Inflammatory macrophage (primary cell): ENCODE measurements at places on chromosomes 2 and 18.

GRCh38 chr2:190023860-190024259 lies 38.7 kb downstream of the MSTN start:
- peak; percentile 14 for DNase-seq

GRCh38 chr2:129464036-129464435 lies 515.4 kb upstream of the RAB6C start:
- DNase-seq = no peak

DNA sequence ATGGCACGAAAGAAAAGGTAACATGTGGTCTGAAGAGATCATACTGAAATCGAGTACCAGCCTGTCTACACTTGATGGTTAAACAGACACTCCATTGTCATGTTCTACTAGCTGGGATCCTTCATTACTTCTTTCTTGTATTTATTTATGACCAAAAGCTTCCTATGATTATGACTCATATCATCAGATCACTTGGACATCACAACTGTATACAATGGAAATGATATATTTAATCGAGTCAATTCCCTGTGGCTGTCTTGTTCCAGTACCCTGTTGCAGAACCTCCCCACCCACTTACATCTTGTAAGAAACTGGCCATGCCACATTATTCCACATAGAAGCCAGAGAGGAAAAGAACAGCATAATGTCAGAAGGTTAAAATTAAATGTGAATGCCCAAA lies 358.9 kb downstream of the ZEB2 start:
- DNase-seq = no peak

- no peak for DNase-seq
These were observed 63.1 kb downstream of the EHBP1 start for GRCh38 chr2:62768615-62769014.

GRCh38 chr2:107588181-107588580 lies 238.5 kb upstream of the RGPD4 start:
- DNase-seq = no peak

DNA sequence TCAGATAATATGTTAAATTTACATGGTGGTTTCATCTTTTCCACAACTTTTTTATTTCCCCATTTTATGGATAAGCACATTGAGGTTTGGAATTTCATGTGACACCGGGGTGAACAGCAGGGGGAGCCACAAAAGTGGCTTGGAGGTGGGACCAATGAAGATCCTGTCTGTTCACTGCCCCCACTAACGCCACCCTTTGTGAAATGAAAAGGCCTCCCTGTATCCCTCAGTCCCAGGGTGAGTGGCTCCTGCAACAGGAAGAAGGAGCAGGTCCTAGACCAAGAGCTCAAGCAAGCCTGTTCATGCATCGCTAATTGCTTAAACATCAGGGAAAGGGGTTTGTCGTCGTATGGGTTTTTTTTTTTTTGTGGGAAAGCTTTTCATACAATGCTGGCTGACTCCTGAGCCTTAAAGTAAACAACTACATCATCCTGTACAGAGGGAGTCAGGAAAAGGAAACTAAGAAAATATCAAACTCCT lies 267.8 kb upstream of the EPAS1 start:
- DNase-seq = no peak

DNA sequence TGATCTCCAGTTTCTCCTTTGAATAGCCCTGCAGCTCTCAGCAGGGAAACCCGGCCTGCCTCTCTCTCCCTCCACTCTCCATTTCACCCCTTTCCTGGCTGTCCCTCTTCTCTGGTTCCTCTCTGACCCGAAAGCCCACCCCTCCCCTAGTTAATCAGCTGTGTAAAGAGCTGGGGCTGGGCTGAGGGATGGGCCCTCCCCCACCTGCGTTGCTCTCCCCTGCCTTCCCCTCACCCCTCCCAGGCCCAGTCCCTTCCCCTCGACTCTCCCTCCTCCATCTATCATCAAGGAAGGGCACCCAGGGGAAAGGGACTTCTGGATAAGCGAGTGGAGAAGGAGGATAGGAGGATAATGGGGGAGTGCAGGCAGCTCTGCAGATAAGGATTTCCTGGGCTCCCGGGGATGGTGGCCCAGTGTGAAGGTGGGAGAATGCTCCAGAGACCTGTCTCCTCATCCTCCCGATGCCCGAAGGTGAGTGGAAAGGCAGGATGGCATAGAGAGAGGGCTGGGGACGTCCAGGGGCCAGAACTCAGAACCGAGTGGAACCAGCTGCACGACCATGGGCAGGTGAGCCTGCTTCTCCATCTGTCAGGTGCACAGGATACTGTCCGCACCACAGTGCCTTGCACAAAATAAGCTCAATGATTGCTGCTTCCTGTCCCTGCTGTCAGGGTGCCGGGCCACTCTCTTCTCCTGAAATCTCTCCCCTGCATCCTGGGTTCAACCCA lies 12.0 kb downstream of the SLC30A3 start:
- DNase-seq = no peak

- no peak for DNase-seq
These were observed 126.0 kb downstream of the ST6GAL2 start for GRCh38 chr2:106759966-106760365.

- peak; percentile 98 for DNase-seq
These were observed 21.1 kb upstream of the TMEM163 start for GRCh38 chr2:134739879-134740301.

DNA sequence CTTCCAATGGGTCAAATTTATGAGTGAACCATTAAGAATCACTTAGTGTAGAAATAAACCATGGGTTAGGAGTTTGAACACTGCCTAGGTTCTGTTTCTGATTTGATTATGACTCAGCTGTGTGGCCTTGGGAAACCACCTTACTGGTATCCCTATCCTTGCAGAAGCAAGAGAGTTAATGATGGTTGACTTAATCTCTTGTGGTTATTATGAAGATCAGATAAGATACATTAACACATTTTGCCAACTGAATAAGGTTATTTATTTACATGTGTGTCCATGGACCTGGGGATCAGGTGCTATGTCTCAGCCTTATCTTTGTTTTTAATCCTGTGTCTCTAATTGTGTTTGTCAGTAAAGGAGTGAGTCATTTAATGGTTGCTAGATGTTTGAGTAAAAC lies 5.4 kb upstream of the KCNJ13 start:
- DNase-seq = no peak

DNA sequence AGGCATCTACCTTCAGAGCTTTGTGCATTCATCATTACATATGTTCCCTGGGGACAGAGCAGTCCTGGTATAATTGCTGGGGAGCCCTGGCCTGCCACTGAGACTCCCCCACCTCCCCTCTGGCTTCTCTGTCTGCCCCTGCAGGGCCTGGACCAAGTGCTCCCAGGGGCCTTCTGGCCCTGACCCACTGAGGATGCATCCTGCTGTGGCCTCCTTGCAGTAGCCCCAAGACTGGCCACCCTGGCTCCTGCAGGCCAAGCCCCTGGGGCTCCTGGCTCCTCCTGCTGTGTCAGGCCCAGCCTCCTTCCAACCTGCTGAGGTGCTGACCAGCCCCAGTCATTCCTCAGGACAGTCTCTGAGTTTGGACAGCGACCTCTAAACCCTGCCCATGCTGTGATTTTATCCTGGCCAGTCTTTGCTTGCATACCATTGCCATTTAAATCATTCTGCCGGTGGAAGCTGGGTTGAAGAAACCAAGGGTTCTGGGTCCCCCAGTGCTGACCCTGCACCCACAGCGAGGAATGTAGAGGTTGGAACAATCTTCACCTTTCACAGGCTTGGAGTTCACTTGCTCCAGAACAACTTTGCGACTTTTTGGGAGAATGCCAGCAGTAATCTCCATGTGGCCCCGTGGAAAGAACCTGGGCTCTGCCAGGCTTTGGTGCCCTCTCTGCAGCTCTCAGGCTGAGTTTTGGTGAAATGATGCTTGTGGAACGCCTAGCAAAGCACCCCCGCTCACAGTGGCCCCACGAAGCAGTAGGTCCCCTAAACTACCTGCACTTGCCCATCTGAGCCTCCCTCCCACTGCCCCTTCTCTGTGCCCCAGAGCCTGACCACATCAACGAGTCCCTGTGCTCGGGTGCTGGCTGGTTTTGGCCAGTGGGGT lies 167.3 kb upstream of the GLI2 start:
- DNase-seq = no peak

DNA sequence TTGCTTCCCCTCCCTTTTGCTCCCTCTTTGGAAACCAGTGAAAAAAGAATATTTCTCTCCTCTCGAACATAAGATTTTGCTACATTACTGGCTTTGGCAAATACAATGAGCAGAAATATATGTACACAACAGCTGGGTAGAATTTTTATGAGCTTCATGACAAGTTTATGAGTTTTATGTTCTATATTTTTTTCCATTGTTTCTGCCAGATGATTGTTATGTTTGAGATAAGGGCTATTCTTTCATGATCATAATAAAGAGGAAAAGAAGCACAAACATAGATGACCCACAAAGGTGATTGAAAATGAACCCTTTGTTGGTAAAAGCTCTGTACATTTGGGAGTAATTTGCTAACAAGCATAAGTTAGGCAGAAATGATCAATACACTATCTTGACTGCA lies 14.8 kb upstream of the TFPI start:
- no peak for DNase-seq

DNA sequence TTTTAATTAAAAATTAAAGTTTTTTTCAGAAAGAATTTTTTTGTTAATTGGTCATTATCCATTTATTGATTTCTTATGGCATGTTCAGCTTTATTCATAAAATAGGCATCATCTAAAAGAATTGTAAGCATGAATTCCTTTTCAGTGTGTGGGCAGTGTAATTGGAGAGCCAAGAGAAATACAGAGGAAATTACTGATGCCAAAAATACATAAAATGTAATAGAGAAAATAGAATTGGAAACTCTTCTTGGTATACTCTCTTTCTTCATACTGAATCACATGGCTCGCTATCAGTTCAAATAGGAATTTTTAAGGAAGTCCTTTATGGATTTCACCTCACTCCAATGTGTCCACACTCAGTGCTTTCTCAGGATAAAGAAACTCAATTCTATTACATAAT lies 663.6 kb upstream of the NRXN1 start:
- no peak for DNase-seq

DNA sequence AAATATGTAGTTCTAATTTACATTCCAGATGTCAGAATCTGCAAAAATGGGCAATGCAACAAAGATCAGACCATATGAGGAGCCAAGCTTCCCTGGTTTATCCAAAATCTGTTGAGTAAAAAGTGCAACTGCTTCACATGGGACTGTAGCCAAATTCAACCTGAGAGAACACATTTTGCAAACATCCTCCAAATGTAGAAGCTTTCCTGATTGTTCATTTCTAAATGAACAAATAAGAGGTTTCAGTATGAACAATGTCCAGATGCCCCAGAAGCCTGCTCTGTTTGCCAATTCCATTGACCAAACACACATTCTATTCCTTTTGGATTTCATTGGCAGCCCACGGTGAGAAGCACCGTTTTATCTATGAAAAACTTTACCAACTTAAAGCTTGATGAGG lies 117.9 kb upstream of the OSR1 start:
- DNase-seq = no peak

GRCh38 chr2:77018219-77018618 lies 504.0 kb downstream of the LRRTM4 start:
- DNase-seq = no peak

- DNase-seq = no peak
These were observed 383.7 kb downstream of the ZNF521 start for GRCh38 chr18:24968238-24968775.

GRCh38 chr2:190763901-190764514 lies 115.1 kb downstream of the NAB1 start:
- DNase-seq = peak; percentile 22

DNA sequence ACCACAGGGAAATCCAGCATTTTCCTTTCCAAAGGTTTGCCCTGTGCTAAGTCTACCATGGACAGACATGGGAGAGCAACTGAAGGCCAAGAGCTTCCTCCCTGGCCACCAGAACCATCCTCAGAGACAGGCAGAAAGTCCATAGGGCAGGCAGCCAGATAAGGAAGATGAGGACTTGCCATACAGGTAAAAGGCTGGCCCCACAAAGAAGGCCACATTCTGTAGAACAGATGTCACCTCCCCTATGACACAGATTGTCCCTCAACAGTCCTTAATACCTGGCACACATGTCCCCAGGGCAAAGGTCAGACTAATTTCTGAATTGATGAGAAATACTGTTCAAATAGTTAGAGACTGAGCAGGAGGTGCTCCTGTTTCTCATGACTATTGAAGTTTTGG lies 52.0 kb downstream of the FECH start:
- DNase-seq = no peak

DNA sequence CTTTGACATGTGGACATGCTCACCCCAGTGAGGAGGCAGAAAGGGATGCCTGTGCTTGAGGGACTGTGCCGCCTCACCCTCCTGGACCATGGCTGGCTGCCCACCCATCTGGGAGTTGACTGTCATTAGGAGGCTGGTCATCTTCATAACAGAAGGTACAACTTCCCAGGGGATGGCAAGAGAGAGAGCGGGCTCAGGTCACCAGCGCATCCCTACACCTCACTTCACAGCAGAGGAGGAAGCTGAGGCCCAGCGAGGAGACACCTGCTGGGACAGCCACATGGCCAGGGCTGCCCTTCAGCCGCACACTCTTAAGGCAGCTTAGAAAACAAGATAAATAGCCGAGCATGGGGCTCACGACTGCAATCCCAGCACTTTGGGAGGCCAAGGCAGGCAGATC lies 59.4 kb downstream of the ADCY3 start:
- DNase-seq = no peak

DNA sequence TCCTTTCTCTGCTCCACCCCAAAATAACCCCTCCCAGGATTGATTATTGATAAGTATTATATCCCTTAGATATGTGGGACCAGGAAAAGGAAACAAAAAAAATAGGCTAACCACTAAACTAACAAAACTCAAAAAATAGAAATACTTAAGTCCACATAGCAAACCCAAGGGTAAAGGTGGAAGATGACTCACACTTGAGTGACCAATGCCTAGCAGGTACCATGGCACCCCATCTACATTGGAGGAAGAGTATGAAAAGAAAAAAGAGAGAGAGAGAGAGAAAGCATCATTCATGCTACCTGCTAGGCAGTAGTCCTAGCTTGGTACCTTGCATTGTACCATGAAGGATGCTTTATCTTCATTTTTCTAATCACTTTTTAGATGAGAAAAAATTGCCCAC lies 6.3 kb downstream of the EXOC6B start:
- no peak for DNase-seq

- no peak for DNase-seq
These were observed 71.2 kb upstream of the ZNF236 start for GRCh38 chr18:76750917-76751890.

GRCh38 chr2:182887753-182888415 lies 21.4 kb upstream of the FRZB start:
- DNase-seq = no peak

DNA sequence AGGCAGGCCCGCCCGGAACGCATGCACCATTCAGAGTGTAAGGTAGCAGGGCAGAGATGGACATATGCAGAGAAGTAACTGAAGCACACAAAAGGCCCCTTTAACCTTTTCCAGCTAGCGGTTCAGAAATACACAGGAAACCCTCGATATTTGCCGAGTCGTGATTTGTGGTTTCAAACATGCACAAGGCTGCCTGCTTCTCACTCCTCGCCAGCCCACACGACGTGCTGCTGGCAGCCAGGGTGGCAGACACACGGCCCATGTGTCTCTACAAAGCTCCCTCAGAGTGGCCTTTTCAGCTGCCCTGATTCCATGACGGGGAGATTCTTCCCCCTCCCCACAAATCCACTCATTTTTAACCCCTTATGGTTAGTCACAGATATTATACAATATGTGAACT lies 23.6 kb downstream of the ZBTB7C start:
- DNase-seq = no peak
